Epithelial cell of prostate (primary cell): ENCODE measurements at places on chromosomes 16 and 17.
A peak's percentile ranks its signal among the peaks of the same experiment; 100 is the strongest.

DNA sequence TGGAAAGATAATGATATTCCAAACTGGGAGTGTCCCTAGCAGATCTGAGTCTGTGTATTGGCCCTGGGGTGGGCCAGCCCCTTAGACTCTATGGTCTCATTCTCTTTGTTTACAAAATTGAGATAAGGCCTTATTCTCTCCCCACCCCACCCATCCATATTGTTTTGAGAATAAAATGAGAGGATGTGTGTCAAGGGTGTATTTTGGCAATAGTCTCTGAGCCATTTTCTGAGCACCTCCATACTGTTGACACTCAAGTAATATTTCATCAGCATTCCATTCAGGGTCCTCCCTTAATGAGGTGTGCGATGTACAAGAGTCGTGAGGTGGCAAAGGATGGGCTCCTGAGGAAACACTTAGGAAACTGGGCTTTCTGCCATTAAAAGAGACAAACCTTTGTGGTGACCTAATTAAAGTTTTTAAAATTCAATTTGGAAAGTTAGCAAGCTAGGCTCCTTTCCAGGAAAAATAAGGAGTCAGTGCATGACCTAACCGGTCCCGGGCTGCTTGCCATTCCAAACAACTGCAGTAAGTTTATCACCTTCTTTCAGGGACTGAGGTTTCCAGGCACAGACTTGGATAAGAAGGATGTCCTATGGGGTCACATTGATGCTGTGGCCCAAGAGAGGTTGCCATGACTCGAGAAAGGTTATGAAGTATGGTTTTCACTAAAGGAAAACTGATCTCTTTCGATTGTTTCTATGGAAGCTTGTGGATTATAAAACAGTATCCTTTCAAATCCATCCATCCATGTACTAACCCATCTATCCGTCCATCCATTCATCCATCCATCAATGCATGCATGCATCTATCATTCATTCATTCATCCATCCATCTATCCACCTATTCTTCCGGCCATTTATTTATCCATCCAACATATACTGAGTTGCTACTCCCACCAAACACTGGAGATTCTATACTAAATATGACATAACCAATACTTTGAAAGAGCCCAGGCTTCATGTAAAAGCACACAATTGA lies 443.3 kb downstream of the UTP18 start:
- DNase-seq, result no peak

DNA sequence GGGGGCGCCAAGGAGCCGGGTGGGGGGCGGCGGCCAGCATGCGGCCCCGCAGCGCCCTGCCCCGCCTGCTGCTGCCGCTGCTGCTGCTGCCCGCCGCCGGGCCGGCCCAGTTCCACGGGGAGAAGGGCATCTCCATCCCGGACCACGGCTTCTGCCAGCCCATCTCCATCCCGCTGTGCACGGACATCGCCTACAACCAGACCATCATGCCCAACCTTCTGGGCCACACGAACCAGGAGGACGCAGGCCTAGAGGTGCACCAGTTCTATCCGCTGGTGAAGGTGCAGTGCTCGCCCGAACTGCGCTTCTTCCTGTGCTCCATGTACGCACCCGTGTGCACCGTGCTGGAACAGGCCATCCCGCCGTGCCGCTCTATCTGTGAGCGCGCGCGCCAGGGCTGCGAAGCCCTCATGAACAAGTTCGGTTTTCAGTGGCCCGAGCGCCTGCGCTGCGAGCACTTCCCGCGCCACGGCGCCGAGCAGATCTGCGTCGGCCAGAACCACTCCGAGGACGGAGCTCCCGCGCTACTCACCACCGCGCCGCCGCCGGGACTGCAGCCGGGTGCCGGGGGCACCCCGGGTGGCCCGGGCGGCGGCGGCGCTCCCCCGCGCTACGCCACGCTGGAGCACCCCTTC lies 484 bp downstream of the FZD2 start:
- DNase-seq, result no peak

- peak; percentile 10 for DNase-seq
Measured at GRCh38 chr17:1545618-1546017, 17.0 kb downstream of the PITPNA start.

GRCh38 chr17:11296994-11297393 lies 56.0 kb downstream of the SHISA6 start:
- DNase-seq, result no peak

DNA sequence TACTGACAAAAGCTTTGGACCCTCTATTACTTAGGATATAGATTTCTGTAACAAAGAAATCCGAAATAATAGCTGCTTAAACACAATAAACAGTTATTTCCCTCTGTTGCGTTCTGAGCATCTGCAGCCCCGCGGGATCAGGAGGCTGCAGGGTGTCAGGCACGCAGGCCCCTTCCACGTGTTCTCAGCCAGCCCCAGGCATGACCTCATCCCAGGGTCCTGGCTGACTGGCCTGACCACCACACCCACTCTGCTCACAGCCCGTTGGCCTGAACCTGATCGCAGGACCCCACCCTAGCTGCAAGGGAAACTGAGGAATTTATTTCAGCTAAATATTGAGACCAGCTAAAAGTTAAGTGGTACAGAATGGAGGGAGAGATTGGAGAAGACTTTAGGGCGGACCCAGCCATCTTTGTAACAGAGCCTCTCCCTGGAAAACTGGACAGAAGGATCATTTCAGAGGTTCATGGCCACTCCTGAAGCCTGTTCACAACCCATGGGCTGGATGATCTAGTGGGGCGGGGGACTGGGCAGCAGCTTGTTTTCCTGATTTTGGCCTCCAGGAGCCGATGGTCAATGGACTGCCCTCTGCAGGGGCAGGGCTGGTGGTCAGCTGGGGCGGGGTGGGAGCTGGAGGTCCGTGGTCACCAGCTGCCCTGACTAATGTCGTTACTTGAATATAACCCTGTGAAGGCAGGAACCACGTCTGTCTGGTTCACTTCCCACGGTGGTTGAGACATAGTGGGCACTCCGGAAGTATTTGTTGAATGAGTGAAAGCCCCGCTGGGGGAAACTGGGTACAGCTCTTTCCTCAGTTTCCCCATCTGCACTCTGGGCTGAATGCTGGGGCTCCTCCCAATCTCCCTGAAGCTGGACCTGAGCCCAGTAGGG lies 10.9 kb downstream of the CETP start:
- no peak for DNase-seq

- DNase-seq, result no peak
Measured at GRCh38 chr16:66035096-66035495, 331.4 kb upstream of the CDH5 start.

- DNase-seq, result no peak
Measured at GRCh38 chr17:45263477-45263860, 1.6 kb upstream of the SPATA32 start.

DNA sequence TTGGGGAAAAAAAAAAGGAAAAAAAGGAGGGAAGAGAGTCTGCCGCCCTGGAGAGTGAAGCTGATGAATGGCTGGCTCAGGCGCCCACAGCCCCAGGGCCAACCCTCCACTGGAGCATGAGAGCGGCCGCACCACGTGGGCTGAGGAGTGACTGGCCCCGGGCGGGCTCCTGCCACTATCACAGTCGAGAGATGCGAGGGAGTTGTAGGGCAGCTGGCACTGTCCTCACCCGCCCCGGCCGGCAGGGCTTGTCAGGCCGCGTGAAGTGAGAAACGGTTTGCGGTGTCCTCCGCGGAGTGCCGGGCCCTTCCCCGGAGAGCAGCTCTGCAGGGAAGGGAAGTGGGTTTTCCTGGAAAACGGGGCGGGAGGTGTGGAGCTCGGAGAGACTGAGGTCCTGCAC lies 45.9 kb downstream of the JPH3 start:
- no peak for DNase-seq

DNA sequence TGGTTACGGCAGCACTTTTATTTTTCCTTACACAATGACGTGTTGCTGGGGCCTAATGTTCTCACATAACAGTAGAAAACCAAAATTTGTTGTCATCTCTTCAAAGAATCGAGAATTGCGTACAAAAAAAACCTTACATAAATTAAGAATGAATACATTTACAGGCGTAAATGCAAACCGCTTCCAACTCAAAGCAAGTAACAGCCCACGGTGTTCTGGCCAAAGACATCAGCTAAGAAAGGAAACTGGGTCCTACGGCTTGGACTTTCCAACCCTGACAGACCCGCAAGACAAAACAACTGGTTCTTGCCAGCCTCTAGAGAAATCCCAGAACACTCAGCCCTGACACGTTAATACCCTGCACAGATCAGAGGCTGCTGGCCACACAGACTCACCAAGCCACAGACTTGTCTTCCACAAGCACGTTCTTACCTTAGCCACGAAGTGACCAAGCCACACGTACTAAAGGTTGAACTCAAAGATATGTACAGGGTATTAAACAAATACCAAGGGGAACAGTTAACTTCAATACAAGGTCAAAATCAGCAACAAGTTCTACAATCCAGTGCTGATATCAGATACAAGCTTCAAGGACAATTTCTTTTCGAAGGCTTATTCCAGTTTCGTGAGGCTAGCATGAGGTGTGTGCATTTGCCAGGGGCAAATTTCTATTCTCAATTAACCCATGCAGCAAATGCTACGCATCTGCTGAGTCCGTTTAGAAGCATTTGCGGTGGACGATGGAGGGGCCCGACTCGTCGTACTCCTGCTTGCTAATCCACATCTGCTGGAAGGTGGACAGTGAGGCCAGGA lies 2.4 kb downstream of the ACTG1 start:
- DNase-seq, result no peak

DNA sequence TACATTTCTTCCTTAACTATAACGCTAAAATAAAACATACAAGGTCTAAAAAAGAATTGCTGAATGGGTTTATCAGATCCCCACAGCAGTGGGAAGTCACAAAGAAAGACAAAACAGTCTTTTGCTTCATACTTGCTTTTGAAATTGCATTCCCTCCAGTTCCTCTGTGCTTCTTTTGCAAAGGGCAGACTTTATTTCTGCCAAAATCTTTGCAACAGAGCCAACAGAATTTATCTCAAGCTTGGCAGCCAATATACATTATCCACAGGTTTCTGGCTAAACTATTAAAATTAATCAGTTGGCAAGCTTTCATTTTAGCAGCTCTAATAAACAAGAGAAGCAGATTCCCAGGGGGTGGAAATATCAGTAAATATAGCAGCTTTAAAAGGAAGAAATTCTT lies 378.9 kb upstream of the CA10 start:
- no peak for DNase-seq

DNA sequence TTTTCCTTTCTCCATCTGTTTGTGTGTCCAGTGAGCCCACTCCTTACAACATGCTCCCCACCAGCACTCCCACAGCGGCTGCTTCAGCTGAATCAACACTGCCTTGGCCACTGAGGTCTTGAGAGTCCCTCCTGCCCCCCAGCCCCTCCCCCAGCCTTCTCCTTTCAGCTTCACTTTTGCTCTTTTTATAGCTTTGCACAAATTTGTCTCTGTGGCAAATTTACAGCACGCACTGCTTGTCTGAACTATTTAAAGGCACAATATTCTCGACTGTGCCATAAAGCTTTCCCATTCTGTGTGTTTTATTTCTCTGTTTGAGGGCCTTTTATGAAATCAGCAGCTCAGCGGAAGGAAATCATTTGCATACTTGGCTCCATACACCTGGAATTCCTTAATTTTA lies 579.3 kb downstream of the TOX3 start:
- no peak for DNase-seq

GRCh38 chr17:79478051-79478461 lies 132.8 kb downstream of the RBFOX3 start:
- DNase-seq, result no peak

DNA sequence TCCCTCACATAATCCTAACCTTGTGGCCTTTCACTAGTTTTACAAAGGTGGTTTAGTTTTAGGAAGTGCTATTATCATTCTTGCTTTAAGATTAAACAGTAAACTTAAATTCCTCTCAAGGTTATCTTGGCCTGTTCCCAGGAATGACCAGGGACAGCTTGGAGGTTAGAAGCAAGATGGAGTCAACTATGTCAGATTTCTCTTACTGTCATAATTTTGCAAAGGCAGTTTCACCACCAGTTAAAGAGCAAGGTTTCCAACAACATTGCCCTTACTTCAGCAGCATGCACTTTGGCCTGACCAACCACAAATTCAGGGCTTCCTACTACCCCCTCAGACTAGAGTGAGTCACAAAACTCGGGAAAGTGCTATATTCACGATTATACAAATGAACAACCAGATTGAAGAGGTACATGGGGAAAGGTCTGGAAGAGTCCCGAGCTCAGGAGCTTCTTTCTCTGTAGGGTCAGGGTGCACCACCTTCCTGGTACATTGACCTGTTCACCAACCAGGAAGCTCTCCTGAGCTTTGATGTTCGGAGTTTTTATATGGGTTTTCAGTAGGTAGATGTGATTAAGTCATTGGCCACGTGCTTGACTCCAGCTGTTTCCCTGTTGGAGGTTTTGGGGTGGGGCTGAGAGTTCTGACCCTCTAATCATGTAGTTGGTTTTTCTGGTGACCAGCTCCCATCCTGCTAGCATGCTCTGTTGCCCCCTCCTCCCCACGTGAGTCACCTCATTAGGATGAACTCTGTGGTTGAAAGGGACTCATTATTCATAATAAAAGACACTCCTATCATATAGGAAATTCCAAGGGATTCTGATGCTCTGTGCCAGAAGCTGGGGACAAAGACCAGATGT lies 19.4 kb downstream of the RHOT1 start:
- DNase-seq, result no peak

GRCh38 chr16:23500862-23501225 lies 9.4 kb downstream of the GGA2 start:
- DNase-seq, result no peak

DNA sequence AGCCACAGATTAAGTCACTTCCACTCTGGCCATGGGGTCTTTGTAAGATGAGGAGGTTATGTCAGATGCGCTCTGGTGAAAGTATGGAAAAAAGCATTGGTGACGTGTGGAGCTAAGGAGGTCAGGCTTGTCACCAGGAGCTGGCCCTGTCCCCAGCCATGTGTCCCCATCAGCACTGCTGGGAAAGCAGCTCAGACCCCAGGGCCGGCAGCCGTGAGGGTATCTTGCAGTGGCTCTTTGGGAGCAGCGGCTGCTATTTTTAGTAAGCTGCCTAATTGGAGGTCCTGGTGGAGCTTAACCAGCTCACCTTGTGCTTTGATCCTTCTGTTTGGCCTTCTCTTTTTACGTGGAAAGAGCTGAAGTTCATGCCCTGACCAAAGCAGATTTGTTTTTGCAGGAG lies 60.9 kb downstream of the MPRIP start:
- no peak for DNase-seq

DNA sequence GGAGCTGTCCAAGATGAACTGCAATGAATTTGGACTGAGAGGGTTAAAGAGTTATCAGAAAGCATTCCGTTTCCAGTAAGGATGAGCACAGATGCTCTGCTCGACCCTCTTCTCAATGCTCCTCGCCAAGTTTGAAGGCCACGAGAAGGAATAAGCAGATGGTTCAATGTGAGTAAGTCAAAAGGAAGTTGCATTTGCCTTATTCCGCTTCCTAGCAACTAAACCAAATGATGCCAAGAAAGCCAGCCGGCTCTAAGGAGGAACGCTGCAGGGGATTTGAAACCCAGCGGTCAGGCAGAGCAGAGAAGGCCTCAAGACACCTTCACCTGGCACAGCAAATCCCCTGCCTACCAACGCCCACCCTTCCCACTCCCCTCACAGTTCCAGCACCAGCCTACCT lies 52.1 kb upstream of the CNEP1R1 start:
- no peak for DNase-seq

DNA sequence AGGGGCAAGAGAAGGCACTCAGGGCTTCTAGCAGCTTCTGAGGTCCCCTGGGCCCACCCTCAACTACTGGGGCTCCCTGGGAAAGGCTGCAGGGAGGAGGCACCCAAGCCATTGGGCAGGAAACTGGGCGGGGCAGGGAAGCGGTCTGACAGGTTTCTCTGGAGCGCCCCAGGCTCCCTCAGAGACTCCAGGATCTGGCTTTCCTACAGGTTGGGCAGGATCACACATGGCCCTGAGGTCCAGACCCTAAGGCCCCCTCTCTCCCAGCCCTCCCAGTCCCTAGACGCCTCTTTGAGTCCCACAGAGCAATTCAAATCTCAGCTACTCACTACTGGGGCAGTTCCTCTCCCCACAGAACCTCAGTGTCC lies 14.3 kb downstream of the JUP start:
- no peak for DNase-seq

GRCh38 chr16:30888856-30889499 lies 4.9 kb downstream of the BCL7C start:
- no peak for DNase-seq
